ENCODE measurements at places on chromosomes 11 and 22.

GRCh38 chr11:76660533-76661305, 9.8 kb downstream of the LRRC32 start:
- no peak for DNase-seq

- peak; percentile 70 for DNase-seq
Observed at GRCh38 chr11:86938900-86939880, 16.0 kb downstream of the FZD4 start.

DNA sequence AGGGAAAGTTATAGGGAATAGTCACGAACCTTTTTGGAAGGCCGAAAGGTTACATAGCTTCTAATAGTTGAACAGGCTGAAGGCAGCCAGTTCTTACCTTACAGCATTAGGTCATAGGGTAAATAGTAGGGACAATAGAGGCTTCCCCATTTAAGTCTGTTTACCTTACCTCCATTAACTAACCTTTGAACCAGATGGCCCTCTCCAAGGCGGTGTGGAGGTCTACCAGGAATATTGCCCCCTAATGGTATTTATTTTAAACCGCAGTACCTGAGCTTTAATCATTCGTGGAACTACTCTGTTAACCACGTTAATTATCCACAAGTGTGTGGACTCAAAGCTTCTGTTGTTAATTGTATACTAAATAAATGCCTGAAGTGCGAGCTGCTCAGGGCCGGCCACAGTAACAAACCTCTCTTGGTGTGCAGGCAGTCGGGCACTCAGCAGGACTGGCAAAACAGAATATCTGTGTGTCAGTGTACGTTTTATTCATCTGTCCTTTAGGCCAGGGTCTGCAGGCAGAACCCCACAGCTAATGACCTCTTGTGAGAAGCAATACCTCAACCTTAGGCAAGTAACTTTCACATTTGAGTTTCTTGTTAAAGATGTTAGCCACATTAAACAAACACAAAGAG, 81.7 kb downstream of the PRCP start:
- DNase-seq, result no peak

- no peak for DNase-seq
Observed at GRCh38 chr11:113838005-113838404, 37.4 kb downstream of the USP28 start.

- DNase-seq, result no peak
Observed at GRCh38 chr11:8217926-8218325, 45.8 kb downstream of the LMO1 start.

GRCh38 chr11:18332891-18333290, 10.5 kb downstream of the GTF2H1 start:
- no peak for DNase-seq

- no peak for DNase-seq
Observed at GRCh38 chr11:72125956-72126355, 9.6 kb upstream of the FOLR3 start.

- no peak for DNase-seq
Observed at GRCh38 chr11:107040433-107041087, 22.3 kb upstream of the GUCY1A2 start.

DNA sequence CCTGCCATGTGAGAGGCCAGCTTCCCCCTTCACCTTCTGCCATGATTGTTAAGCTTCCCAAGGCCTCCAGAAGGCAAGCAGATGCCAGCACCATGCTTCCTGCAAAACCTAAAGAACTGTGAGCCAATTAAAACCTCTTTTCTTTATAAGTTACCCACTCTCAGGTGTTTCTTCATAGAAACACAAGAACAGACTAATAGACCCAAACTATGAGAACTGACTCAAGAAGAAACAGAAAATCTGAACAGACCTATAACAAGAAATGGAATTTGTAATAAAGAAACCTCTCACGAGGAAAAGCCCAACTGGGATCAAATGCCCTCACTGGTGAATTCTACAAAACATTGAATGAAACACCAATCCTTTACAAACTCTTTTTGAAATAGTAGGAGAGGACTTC, 12.0 kb downstream of the NPAT start:
- DNase-seq, result no peak

DNA sequence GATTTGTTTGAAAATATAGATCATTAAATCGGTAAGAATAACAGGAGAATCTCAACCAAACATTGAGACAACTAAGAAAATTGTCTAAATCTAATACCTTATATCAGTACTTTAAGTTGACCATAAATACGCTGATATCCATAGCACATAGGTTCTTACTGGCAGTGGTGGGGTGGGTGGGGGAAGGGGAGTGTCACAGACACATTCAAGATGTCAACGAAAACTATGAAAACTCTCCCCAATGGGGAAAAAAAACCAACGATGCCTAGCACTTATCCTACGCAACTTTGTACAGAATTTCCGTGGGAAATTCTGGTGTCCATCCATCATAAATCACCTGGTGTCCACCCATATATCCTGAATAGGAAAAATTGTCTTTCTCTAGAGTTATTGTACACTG, 6.2 kb downstream of the GRAP2 start:
- no peak for DNase-seq

DNA sequence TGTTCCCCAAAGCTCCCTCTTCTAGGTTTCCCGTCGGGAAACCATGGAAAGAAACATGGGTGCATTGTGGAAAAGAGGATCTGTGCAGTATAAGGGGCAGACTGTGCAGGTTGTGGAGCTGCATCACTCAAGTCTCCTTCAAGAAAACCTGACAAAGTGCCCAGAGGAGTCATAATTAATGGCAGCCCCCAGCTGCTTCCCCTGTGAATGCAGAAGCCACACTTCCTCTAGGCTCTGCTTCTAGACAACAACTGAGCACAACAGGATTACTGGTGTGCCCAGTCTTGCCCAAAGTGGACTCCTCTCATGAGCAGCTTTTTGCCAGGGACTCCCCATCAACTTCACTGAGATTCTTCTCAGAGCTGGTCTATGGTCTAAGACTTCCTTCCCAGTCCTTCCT, 42.6 kb upstream of the SCUBE2 start:
- DNase-seq, result no peak

DNA sequence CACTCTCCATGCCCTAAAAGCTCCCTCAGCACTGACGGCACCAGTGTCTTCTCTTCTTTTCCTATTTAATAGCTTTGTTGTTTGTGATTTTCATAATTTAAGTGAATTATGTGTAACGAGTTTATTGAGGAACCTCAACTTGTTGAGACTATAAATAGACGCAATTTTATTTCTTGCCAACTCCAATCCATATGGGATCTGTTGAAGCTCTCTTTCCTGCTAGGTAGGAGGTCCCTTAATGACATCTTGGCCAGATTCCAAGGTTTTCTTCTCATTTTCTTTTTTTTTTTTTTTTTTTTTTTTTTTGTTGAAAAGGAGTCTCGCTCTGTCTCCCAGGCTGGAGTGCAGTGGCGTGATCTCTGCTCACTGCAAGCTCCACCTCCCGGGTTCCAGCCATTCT, 14.2 kb downstream of the RTL6 start:
- DNase-seq, result no peak

DNA sequence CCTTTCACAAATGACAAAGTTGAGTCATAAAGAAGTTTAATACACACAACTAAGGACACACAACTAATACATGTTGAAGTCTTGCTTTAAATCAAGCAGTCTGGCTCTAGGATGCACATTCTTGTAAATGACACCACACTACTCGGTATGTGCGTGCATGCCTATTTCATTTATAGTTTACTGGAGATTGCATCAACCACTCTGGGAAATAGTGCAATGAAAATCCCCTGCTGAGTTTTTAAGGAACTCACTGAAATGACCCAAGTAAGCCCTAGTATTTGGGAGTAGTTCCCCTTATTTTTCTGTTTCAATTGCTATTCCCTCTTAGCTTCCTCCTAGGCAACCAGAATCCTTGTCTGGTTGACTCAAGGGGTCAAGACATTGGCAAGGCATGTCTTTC, 160.2 kb upstream of the LARGE1 start:
- DNase-seq, result no peak

DNA sequence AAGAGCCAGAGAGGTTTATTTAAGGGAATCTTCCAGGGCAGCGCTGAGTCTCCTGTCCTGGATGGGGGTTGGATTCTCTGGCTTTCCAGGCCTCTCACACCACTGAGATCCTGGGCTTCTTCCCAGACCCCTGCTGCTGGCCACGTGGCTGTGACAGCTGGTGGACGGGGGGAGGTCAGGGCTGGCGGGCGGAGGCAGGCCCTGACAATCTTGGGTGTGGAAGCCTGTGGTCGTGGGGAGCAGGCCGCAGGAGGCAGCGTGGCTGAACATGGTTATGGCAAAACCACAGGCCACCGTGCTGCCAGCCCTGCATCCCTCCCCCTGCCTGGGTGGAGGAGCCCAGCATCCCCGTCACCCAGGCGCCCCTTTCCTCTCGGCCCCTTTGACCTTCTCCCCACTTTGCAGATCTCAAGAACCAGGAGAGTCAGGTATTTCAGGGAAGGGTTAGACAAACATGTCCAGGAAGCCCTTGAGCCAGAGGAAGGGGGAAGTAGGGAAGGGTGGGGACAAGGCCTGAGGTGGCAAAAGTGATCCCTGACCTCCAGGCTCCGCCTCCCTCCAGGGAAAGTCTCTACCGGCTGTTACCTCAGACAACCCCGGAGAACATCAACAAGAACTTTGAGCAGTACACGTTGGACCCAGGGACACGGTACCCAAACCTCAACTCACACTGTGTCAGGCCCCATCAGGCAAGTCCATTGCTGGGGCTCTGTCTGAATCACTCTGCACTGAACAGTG, 111.8 kb downstream of the MICAL2 start:
- DNase-seq, result peak; percentile 77

DNA sequence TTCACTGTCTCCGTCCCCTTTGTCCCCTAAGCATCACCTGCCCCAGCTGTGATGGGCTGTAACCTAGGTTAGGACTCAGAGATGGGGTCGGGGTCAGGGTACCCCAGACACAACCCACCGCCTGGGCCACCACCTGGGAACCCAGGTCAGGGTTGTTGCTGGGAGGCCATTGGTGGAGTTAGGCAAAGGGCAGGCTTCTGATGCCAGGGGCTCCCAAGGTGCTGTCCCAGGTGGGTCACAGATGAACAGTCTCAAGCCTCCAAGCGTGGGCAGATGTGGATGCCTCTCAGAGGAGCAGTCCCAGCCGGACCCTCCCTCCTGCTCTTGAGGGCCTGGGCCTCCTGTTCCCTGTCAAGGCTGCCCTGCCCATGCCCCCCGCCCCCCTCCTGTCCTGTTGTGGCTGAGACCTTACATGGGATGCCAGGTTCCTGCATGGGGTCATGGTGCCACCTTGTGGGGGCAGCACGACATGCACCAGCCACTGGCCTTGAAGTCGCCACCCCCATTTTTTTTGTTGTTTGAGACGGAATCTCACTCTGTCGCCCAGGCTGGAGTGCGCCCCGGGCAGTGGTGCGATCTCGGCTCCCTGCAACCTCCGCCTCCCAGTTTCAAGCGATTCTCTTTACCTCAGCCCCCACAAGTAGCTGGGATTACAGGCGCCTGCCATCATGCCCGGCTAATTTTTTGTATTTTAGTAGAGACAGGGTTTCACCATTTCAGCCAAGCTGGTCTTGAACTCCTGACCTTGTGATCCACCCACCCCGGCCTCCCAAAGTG, 12.1 kb downstream of the GATD1 start:
- no peak for DNase-seq

GRCh38 chr11:32200136-32200847, 109.4 kb downstream of the RCN1 start:
- DNase-seq, result no peak

- no peak for DNase-seq
Observed at GRCh38 chr11:63508745-63509144, 2.9 kb downstream of the LGALS12 start.

GRCh38 chr11:83011333-83012167, 60.1 kb downstream of the RAB30 start:
- DNase-seq, result no peak

DNA sequence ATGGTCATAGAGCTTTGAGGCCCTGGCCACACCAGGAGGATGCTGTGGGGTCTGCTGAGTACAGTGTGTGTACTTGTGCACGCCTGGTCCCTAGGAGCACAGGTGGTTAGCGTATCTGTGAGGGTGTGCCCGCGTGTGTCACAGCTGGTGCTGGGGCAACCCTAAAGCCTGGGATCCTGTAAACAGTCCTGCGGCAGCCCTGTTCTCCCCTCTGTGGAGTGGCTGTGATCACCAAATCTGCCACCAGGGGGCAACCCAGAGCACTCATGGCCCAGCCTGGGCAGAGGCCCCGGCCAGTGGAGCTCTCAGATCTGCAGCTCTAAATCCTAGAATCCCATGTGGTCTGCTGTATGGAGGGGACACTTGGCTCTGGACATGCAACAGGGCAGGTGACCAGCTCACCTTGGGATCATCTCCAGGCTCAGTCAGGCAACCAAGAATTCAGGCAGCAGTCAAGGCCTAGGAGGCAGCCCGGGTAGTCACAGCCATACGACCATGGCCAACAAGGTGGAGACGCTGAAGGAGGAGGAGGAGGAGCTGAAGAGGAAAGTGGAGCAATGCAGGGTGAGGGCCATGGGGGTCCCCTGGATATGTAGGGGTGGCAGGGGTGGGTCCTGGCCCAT, 3.9 kb downstream of the SH3BP1 start:
- DNase-seq, result peak; percentile 82

DNA sequence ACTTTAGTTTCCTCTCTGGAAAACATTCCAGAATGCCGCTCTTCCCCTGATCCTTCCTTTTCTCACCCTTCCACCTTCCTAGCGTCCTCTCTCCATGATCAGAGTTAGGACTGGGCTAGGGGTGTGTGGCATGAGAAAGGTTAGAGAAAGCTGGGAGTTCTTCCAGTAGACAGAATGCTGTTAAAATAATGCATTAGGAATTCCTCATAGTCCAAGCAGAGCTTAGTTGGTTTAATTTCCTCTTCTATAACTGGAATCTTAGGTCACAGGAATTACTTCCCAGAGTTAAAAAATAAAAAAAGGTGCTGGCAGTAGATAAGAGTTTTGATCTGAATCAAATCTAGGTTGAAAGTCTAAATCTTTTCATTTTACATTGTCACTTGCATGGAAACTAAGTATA, 37.2 kb upstream of the ADORA2A start:
- DNase-seq, result no peak

DNA sequence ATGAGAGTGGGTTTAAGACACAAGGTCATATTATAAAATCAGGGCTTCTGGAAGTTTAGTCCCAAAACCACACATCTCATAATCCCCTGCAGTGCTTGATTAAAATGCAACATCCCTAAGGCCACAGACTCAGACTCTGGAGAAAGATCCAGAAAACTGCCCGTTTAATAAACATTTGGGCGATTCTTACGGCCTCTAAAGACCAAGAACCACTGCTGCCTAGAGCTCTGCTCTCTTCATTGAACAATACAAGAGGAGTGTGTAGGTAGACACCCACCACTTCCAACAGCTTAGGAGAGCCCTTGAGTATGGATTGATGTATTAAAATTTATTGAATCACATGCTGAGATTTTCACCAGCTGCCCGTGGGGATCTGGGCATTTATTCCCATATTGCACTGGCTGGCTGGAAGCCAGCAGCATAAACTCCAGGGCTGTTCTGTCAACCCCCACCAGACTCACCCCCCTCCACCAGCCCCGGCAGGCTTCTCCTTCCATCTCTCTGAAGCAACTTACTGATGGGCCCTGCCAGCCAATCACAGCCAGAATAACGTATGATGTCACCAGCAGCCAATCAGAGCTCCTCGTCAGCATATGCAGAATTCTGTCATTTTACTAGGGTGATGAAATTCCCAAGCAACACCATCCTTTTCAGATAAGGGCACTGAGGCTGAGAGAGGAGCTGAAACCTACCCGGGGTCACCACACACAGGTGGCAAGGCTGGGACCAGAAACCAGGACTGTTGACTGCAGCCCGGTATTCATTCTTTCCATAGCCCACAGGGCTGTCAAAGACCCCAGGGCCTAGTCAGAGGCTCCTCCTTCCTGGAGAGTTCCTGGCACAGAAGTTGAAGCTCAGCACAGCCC, 749 bp upstream of the BEST1 start:
- peak; percentile 80 for DNase-seq

GRCh38 chr11:35683728-35684339, 21.3 kb downstream of the TRIM44 start:
- DNase-seq, result no peak

Measured in muscle of arm (tissue), 14 donors.